ENCODE measurements at places on chromosomes 13 and 19.
A peak's percentile ranks its signal among the peaks of the same experiment; 100 is the strongest.

GRCh38 chr19:29704562-29705558 is 10.2 kb downstream of the C19orf12 start:
- no peak for DNase-seq

DNA sequence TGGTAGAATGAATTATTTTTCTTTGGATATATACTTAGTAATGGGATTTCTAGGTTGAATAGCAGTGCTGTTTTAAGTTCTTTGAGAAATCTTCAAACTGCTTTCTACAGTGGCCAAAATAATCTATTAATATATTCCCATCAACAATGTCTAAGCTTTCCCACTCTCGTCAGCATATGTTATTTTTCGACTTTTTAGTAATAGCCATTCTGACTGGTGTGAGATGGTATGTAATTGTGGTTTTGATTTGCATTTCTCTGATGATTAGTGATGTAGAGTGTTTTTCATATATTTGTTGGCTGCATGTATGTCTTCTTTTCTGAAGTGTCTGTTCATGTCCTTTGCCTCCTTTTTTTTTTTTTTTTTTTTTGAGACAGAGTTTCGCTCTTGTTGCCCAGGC is 90.2 kb upstream of the CSNK1A1L start:
- DNase-seq = no peak

- no peak for DNase-seq
These were observed 142.9 kb upstream of the SERP2 start for GRCh38 chr13:44230736-44231135.

DNA sequence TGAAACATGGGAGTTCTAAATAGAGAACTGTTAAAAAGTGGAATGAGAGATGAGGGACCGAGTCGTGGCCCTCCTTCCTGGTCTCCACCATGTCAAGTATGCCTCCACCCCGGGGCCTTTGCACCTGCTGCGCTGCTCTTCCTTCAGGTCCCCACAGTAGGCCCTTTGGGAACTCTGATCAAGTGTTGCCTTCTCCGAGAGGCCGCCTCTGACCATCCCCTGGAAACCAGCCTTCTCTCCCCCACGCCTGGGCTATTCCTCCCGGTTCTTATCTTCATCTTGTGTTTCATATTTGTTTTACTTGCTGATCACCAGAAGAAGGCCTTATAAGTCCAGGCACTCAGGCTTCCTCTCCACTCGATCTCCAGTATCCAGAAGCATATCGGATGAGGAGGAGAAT is 40.0 kb downstream of the IRS2 start:
- no peak for DNase-seq

- DNase-seq = no peak
These were observed 163.0 kb downstream of the EFNB2 start for GRCh38 chr13:106372199-106373155.

DNA sequence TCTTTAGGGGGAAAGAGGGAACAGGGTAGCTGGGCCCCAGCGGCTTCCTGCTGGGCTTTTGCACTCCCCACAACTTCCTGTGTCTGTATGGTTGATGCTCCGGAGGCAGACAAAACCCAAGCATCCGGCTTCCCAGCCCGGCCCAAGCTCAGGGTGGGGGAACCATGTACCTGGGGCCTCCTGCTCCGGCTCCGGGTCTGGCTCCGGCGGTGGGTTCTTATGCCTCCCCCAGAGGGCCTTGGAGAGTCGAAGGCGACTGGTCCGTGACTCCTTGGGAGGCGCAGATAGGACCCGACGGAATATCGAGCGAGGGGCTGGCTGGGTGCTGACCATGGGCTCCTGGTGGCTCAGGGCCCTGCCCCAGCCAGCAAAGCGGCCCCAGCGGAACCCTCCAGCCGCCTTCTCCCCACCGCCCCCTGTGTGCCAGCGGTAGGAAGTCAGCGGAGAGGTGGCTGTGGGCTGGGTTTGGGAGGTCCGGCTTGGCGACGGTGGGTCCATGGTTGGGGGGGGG is 428 bp downstream of the RASAL3 start:
- peak; percentile 73 for DNase-seq

GRCh38 chr19:52638601-52639000 is 446 bp upstream of the ZNF83 start:
- peak; percentile 10 for DNase-seq

- no peak for DNase-seq
These were observed 19.6 kb downstream of the LILRB4 start for GRCh38 chr19:54682306-54682856.

- no peak for DNase-seq
These were observed 118.0 kb downstream of the KL start for GRCh38 chr13:33134213-33134612.

GRCh38 chr19:29483641-29483920 is 42.2 kb upstream of the VSTM2B start:
- DNase-seq = no peak

- DNase-seq = no peak
These were observed 407.8 kb downstream of the ZNF536 start for GRCh38 chr19:30780032-30780431.

DNA sequence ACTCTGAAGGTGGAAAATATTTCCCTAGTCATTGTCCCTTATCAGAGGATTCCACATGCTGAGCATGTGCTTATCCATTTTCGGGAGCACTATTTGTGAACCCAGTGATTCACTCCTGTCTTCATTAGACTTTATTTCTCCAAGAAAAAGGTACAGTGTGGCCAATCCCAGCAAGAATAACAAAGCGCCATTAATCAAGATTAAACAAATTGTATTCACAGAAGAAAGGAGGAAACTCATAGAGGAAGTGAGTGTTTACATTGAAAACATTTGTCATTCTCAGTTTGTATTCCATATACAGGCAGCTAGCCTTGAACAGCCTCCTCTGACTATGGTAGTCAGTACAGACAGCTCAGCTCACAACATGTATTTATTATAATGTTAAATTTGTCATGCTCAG is 1669.9 kb upstream of the SPRY2 start:
- DNase-seq = no peak

- no peak for DNase-seq
These were observed 16.0 kb upstream of the EMC10 start for GRCh38 chr19:50460161-50460765.

- no peak for DNase-seq
These were observed 50.5 kb upstream of the SPATA13 start for GRCh38 chr13:24110011-24110410.

DNA sequence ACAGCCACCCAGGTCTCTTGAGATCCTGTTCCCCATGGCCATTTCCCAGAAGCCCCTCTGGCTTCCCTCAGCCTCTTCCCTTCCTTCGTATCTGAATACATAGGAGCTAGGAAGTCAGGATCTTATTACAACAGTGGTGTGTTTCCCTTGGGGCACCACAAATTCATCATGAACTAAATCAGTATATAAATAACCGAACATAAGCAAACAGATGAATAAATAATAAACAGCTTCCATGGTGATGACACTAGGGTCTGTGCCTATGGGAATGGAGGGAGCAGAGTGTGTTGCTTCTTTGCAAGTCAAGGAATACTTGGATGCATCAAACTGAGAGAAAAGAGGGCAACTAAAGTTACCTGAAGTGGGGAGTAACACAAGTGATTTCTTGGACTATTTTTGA is 527.6 kb downstream of the LMO7 start:
- DNase-seq = no peak

GRCh38 chr19:46067691-46068090 is 26.9 kb upstream of the IGFL4 start:
- no peak for DNase-seq
